ENCODE measurements at places on chromosomes 5 and 9. TPM values are rescaled to one million over a fixed set of nuclear protein-coding genes. Genes with fewer than 3 reads are reported as not detected.

DNA sequence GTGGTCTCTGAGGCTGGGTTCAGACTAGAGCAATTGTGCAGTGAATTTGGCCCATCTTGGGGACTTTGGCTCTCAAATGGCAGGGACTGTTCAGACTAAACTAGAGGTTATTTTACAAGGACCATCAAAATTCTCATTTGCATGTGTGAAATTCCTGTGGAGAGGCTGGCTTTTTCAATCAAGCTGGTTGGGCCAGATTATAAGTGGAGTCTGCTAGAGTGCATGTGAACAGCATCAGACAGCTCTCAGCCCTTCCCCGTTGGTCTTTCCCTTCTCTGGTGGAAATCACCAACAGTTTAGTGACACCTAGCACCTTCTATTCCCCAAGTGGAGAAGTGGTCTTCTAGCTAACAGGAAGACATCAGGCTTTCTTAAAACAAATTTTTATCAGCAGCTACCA, 301.3 kb downstream of the CWC27 start:
- H3K27ac ChIP-seq, result no peak overlapping the region
- DNase-seq, result no peak
- H3K4me1 ChIP-seq, result no peaks in the 10 kb centered on the region
- H3K4me3 ChIP-seq, result no peak overlapping the region
- H3K27me3 ChIP-seq, result no peaks in the 10 kb centered on the region

- no peaks in the 10 kb centered on the region for H3K36me3 ChIP-seq
- H3K4me3 ChIP-seq, result no peak overlapping the region
- no peak for DNase-seq
- H3K27me3 ChIP-seq, result peaks cover 4% of the 10 kb centered on the region
Measured at GRCh38 chr9:92769286-92769685, 4.7 kb upstream of the BICD2 start.

GRCh38 chr9:14348123-14348372, 34.1 kb upstream of the NFIB start:
- H3K36me3 ChIP-seq, result no peaks in the 10 kb centered on the region
- DNase-seq, result no peak
- peaks cover 10% of the 10 kb centered on the region for H3K27me3 ChIP-seq
- peaks cover 39% of the 10 kb centered on the region for H3K4me1 ChIP-seq
- peak overlapping the region; percentile 59 for H3K4me3 ChIP-seq
- H3K27ac ChIP-seq, result peak overlapping the region; percentile 67

DNA sequence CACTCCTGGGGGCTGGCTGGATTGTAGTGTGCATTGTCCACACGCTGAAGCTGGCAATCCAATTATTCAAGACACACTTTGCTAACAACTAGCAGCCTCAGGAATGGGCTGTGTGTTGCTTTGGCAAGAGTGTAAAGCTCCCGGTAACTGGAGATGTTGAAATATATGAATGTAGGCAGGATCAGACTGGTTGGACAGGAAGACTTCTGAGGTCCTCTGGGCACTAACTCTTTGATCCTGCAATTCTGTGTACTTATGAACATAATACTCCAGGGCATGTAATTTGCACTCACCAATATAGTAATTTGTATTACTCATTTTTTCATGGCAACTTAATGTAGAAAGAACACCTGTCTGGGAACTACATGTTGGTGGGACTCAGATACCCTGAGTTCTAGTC, 106.7 kb upstream of the SLC28A3 start:
- no peak for DNase-seq
- no peak overlapping the region for H3K4me3 ChIP-seq
- H3K27ac ChIP-seq, result no peak overlapping the region
- H3K36me3 ChIP-seq, result no peaks in the 10 kb centered on the region
- peaks cover 12% of the 10 kb centered on the region for H3K27me3 ChIP-seq

DNA sequence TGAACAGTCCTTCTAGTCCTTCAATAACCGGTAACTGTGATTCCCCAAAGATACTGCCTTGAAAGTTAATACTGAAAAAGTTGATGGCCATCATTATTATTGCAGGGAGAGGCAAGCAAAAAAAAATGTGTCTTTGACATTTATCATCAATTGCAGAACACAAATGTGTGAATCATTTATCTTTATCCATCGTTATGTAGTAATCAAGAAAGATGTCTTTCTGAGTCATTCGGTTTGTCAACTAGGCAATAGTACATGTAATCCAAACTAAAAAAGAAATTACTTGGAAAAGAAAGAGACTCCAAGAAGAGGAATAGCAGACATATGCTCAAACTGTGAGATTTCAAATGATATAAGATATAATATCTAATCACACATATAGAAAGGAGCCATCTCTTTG, 473.0 kb downstream of the CETN3 start:
- no peak for DNase-seq
- no peaks in the 10 kb centered on the region for H3K36me3 ChIP-seq
- H3K4me1 ChIP-seq, result peaks cover 2% of the 10 kb centered on the region
- no peak overlapping the region for H3K4me3 ChIP-seq
- H3K27me3 ChIP-seq, result peaks cover 10% of the 10 kb centered on the region

GRCh38 chr9:118302721-118303120, 598.5 kb downstream of the TLR4 start:
- H3K27me3 ChIP-seq, result no peaks in the 10 kb centered on the region
- H3K27ac ChIP-seq, result no peak overlapping the region
- H3K4me1 ChIP-seq, result peaks cover 3% of the 10 kb centered on the region
- no peak for DNase-seq

DNA sequence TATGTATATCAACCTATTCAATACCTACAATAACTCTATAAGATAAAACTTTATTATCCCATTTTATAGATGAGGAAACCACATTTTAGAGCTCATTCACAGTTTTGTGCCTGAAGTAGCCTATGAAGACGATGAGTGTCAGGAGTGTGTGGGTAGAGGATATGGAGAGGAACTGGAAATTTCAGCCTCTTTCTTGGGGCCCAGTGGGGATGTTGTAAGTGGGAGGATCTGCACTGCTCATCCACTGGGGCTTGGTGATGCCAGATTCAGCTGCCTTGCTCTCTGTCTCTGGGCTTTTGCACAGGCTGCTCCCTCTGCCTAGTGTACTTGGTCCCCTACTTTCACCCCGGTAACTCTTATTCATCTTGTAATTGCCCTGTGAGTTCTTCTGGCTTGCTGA, 194.7 kb downstream of the SREK1 start:
- H3K4me1 ChIP-seq, result peaks cover 33% of the 10 kb centered on the region
- H3K27ac ChIP-seq, result no peak overlapping the region
- H3K27me3 ChIP-seq, result no peaks in the 10 kb centered on the region
- no peak overlapping the region for H3K4me3 ChIP-seq

DNA sequence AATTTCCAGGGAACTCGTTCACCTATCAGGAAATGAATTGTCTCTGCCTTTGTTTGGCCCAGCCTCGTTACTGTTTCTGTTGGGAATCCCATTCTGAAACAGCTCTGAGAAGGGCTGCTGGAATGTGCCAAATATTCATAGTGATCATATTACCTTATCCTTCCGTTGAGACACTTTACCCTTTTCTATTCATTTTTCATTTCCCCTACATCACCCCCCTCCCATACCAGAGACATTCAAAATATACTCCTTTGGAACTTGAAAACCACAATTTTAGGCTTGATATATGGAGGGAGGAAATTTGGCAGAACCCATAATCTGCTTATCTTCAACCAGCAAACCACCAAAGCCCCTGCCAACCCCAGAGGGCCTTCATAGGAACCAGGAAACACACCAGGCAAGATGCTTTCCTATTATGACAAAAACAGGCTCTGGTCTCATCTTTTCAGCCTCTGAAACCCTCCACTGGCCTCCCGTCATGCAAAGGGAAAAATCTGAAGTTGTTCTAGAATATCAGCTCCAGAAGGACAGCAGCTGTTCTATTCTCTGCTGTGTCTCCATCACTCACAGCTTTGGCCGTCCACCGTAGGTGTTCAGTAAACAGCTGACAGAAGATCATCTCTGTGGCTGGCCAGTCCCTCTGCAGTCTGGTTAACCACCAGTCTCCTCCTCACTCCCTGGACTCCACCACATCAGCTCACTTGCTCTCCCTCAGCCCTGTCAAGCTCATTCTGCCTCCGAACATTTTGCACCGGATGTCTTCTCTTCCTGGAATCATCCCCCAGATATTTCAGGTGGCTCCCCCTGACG, 217.2 kb upstream of the WWC1 start:
- no peak overlapping the region for H3K27ac ChIP-seq
- H3K4me3 ChIP-seq, result no peak overlapping the region
- H3K27me3 ChIP-seq, result peaks cover 20% of the 10 kb centered on the region
- no peak for DNase-seq

GRCh38 chr9:36827593-36827992, 206.5 kb downstream of the PAX5 start:
- no peak for DNase-seq
- H3K4me1 ChIP-seq, result peaks cover 4% of the 10 kb centered on the region
- no peak overlapping the region for H3K27ac ChIP-seq
- no peak overlapping the region for H3K4me3 ChIP-seq

C7 gene
- 6.1 TPM for total RNA-seq

All from progenitor cell of endocrine pancreas (in vitro differentiated cells).